Brain microvascular endothelial cell (primary cell): ENCODE measurements at places on chromosomes 6 and 20.

DNA sequence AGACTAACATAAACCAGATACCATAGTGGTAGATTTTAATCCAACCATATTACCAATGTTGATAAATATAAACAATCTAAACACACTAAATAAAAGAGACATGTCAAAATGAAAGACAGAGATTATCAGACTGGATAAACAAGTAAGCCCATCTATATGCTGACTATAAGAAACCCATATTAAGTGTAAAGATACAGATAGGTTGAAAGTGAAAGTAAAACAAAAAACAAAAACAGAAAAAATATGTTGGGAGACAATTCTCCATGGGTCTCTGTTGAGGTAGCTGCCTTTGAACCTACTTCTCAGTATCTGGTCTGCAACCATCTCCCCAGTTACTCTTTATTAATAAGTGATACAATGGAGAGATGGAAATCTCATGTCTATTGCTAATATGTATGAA lies 21.2 kb downstream of the REV3L start:
- DNase-seq: no peak

DNA sequence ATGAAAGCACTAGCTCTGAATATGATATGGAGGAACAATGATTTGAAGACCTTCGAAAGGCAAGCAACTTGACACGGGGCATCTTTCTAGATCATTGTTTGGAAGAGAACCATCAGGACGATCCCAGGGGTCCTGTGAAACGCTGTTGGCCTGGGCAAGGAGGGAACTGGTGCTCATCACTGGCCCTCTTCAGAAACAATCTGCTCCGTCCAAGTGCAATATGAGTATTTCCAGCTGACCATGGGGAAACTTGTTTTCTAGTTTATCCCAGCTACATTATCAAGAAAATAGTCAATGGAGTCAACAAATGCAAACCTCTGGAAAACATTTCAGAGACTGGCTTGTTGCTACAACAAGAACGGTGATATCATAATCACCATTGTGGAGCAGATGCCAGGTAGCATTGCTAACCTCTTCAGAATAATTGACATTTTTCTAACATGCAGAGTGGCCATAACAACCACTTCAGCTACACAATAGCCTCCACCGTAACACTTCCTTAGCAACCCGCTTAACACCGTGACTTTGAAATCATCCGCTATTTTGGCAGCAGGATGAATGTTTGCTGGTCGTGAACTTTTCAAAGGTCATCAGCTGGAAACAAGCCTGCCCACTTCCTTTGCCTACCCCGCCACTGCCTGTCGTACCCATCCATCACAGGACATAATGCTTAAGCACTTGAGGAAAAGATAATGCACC lies 112.0 kb upstream of the PDE10A start:
- DNase-seq: peak; percentile 20

- peak; percentile 62 for DNase-seq
Measured at GRCh38 chr6:63663147-63663955, 27.7 kb downstream of the PHF3 start.

DNA sequence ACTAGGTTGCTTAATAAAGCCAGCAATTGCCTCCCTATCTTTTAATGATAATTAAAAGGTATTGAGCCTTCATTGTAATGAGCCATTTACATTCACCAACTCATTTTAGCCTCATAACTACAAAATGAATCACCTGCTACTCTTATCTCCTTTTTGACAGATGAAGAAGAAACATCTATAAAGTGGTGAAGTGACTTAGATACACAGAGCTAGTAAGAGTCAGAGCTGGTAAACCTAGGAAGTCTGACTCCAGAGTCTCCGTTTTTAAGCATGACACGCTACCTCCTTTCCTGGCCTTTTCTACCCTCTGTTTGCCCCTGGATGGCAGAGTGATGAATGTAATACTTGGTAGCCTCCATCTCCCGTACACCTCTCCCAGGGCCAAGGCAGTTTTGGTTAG lies 93.5 kb downstream of the SPTLC3 start:
- no peak for DNase-seq

DNA sequence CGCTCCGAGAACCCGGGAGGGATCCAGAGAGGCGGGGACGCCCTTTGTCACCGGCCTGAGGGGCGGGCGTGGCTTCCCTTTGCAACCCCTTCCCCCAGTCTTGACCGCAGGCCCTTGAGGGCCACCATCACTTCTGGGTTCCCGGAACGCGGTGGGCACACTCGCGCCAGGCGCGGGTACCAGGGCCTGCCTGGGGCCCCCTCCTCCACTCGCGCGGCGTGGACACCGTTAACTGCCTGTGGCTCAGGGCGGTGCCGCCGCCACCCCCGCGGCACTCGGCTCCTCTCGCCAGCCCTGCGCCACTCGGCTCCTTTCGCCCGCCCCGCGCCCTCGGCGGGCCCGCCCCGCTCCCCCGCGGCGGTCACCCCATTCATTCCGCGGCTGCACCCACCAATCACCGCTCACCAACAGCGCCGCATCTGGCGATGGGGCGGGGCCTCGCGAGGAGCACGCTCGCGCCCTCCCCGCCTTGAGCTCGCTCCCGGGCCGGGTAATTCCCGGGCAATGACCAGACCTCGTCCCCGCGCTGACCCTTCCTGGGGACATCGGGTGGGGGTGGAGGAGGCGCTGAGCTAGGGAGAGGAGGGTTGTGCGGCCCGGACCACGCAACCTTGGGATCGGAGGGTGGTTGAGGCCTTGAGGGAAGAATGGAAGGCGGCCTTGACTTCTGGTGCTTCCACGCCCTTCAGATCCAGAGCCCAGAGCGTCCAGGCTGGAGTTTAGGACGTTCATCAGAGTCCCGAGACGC lies 10.5 kb upstream of the ELOVL5 start:
- peak; percentile 95 for DNase-seq
